ENCODE measurements at places on chromosomes 4 and X.

GRCh38 chrX:11197671-11198070 is 86.5 kb downstream of the HCCS start:
- no peak for DNase-seq

DNA sequence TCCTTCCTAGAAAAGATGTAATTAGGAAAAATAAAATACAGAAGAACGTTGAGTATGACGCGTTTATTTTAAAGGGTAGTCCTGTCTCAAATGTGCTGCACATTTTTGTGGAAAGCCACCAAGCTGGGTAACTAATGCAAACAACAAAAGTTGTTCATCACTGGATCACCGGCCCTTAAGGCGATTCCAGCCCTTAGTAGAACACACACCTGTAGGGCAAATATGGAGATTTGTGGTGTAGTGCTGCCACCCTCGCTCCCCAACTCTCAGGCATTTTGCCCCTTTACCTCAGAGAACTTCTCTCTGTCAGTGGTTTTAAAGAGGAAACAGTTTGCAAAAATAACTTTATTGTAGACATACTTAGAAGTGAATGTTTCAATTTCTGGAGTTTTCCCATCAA is 1.9 kb downstream of the TBL1X start:
- DNase-seq = no peak

- DNase-seq = no peak
Measured at GRCh38 chr4:176896211-176896610, 103.5 kb upstream of the VEGFC start.

DNA sequence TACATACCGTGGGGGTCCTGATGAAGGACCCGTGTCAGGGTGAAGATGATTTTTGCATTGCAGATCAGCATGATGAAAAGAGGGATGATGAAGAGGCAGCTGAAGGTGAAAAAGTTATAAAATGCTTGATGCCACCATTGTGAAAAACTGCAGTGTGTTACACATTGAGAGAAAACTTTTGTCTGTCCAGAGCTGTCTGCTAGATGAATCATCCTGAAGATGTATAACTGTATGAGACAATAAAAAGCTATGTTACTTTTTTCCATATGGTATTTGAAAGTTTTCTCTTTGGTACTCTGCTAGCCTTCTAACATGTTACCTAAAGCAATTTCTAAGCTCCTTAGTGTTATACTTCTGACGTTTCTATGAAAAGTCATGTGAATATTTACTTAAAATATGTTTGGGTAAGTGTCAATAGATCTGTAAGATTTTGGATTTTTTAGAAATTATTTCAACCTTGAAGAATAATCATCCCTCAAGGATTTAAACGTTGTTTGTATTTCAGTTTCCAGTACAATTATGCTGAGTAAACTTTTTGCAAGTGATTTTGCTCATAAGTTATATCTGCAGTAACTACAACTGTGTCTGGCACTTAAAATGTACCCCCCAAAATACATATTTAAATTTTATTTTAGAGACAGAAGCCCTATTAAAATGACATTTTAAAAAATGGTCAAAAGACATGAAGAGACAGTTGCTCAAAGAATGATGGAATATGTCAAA is 9.5 kb downstream of the GNRHR start:
- no peak for DNase-seq

- no peak for DNase-seq
Measured at GRCh38 chr4:32564626-32565025, 1844.5 kb downstream of the PCDH7 start.

DNA sequence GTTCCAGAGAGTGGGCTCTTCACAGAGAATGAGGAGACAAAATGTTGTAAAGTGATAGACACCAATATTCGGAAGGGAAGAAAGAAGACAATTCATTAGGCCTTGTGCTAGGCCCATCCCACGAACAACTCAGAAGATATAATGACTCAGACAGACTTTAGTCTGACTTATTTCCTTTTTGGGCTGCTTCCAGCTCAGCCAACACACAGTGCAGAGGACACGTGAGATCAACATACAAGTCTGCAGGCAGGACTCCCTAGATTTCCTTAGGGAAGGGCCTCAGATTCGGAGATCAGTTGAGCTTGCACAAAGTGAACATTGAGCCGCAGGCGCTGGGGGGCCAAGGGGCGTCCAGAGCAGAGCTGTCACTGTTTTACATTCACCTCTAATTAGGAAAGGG is 290.7 kb upstream of the TENM3 start:
- DNase-seq = no peak

DNA sequence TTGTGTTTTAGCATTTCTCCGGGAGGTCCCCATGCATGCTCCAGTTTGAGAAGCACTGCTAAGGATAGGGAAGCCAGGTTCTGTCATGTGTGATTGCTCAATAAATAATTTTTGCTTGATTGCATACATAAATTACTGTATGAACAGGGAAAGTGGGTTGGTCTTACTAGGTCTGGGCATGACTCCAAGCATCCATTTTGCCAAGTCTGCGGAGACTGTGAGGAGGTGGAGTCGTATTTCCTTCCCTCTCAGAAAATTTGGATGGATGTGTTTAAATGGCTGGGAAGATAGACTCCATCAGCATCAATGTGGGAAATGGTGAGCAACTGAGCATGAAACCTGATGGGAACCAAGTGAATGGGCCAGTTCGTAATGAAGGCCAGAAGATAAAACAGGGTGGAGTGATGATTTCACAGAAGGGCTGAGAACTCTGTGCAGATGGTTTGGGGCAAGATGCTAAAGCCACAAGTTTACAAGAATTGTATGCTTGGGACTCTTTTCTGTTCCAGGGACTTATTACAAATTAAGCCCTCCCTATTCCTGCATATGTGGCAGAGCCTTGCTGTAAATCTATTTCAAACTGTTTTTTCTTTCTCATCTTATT is 84.1 kb downstream of the NHS start:
- DNase-seq = no peak

DNA sequence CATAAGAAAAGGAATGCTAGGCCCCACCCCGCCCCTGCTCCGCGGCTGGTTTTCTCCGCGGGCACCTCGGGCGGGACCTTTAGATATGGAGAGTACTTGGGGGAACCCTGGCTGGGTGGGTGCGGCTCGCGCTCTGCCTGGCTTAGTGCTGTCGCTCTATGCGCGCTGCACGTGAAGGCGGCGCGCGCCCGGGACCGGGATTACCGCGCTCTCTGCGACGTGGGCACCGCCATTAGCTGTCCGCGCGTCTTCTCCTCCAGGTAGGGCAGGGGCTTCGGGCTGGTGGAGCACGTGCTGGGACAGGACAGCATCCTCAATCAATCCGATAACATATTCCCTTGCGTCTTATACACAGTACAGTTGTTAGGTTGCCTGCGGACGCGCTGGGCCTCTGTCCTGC is 56.0 kb downstream of the MAGEB10 start:
- DNase-seq = no peak

DNA sequence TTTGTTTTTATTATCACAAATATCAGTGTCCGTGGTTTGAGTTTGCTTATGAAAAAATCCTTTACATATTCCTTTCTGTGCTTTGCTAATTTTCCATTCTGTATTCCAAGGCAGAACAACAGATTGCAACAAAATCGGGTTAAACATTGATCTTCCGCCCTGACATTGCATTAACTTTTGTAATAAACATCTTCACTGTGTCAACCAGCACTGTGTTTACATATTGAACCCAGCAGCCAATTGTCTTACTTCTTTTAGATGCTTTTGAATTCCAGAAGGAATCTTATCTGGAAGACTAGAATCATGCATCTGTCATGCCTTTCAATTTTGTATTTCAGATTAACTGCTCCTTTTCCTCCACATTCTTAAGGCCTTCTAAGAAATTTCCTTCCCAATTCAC is 147.8 kb upstream of the CXXC4 start:
- no peak for DNase-seq

GRCh38 chrX:107704181-107704580 is 71.4 kb downstream of the TSC22D3 start:
- no peak for DNase-seq

DNA sequence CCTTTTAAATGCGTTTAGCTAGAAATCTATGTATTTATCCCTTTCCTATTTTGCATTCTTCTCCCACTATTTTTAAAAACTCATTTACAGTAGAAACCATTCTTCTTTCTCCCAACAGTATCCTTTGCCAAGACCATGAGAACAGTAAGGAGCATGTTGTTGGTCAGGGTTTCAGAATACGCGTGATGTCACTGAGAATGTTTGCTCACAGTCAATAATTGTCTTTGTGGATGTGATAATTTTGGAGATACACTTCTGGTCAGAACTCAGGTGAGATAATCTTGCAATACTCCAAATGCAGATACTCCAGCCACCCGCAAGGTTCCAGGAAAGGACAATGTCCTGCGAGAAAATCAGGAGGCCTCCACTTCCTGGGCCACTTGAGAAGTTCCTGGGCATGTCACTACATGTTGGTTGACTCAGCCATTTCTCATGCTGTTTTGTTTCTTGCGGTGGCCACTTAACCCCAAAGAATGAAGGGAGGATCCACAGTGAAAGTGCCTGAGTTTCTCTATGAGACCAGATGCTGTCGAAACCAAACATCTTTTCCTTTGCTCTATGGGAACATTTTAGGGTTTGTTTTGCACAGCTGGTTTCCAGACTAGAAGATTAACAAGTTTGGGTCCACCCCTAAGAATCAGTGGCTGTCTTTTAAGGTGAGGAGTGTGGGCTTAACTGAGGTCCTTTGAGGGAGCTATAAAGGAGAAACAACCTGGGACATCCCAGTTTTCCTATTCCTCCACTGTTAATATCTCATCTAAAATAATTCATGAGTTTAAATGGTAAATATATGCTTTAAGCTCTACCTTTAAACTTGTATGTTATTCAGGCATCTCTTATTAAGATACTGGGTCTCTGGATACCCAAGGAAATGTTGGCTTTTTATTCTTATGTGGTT is 116.0 kb downstream of the SOWAHB start:
- no peak for DNase-seq

- no peak for DNase-seq
Measured at GRCh38 chr4:22458098-22458497, 57.8 kb downstream of the ADGRA3 start.

- DNase-seq = no peak
Measured at GRCh38 chr4:153541456-153542096, 75.4 kb downstream of the TMEM131L start.

DNA sequence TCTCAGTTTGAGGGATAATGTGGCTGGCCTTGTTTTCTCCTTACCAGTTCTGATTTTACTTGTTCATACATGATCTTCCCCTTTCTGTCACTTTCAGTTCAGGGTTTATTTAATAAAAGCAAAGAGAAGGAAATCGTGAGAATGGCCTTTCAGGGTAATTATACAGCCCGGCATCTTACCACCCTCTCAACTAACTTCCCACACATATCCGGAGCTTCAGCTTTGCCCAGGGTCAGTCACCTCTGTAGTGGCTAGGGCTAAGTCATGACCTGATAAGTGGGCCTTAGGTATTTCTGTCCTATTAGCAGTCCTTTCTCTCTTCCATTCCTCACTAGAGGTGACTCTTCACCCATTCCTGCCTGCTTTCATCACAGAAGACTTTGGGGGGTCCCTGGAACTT is 15.8 kb downstream of the TRPC5 start:
- no peak for DNase-seq

DNA sequence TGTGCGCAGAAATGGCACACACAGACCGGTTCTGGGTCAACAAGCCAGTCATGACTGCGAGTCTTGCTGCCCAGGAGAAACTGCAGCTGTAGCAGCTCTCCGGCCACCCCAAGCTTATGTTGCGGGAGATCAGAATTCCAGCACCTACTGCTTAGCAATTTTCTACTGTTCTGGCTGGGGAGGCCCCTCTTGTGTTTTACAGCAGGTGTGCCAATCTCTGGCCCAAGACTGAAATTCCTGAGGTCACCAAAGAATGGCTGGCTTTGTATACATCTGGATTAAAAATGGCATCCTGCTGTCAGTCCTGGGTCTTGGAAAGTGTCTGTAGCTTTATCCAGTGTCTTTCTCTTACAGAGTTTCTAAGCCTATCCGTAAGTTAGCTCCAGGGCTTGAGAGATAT is 68.9 kb upstream of the TRAM1L1 start:
- DNase-seq = no peak

GRCh38 chrX:71225676-71226075 is 2.7 kb downstream of the GJB1 start:
- DNase-seq = no peak

DNA sequence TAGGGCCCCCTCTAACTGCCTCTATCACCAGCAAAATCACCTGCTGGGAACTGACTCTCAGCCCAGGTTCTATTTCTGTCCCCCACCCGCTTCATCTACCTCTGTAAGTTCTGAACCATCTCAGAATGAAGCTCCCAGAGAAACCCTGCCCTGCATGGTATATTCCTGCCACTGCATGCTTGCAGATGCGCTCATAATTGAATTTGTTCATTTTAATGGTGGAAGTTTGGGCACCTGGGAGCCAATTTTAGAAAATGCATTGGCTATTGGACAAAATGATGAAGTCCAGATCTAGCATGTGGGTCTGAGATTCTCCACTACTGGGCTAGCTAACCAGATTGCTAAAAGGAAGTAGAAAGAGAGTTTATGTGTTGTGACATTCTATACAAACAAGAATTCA is 28.6 kb upstream of the SLC10A4 start:
- no peak for DNase-seq

GRCh38 chr4:142547974-142548373 is 298.1 kb downstream of the INPP4B start:
- DNase-seq = no peak

DNA sequence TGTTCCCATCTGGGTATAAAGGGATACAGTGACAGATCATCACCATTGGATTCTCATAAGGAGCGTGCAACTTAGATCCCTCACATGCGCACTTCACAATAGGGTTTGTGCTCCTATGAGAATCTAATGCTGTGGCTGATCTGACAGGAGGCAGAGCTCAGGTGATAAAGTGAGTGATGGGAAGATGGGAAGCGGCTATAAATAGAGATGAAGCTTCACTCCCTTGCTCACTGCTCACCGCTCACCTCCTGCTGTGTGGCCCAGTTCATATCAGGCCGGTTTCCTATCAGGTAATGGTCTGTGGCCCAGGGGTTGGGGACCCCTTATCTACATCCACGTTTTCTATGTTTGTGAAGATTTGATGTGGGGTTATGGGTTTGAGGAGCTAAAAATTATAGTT is 43.7 kb downstream of the FAT4 start:
- DNase-seq = no peak

GRCh38 chrX:129843209-129843458 is 552 bp downstream of the ZDHHC9 start:
- DNase-seq = no peak

DNA sequence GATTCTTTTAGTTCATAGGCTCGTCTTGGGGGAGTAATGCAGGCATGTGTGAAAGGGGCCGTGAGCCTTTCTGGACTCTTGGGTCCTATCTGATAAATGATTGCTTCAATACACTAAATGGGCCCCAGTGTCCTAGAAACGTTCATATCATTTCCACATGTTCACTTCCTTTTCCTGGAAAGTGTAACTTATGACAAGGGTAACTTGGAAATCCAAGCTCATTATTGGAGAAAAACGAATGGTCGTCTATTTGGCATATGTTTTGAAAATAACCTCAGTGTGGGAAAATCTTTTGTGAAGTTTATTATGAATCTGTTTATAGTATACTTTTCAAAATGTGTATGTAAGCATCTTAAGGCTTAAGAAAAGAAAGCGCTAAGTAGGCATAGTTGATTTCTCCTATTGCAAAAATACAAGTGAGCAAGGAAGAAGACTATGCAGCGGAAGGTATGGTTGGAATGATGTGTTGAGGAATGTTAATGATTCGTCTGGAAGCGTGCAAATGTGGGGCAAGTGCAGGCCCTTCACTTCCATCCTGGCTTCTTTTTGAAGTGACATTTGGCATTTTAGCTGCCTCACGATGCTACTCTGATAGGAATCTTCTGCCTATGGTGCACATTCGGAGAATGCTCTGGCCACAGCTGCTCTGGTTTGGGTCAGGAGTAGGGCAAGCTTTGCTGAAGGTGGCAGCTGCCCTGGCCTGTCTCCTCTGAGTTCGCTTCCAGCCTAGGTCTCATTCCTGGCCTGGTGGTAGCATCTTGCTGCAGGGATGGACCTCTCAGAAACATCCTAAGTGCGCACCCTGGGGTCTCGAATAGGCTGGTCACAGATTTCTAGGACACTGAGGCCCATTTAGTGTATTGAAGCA is 49.5 kb upstream of the STOX2 start:
- no peak for DNase-seq

Data from activated T-cell treated with anti-CD3 and anti-CD28 coated beads for 1 hour (primary cell).